Adipocyte (in vitro differentiated cells): ENCODE measurements at places on chromosomes 4 and X.

- no peak for DNase-seq
These were observed 25.7 kb downstream of the CXCL13 start for GRCh38 chr4:77631276-77631675.

DNA sequence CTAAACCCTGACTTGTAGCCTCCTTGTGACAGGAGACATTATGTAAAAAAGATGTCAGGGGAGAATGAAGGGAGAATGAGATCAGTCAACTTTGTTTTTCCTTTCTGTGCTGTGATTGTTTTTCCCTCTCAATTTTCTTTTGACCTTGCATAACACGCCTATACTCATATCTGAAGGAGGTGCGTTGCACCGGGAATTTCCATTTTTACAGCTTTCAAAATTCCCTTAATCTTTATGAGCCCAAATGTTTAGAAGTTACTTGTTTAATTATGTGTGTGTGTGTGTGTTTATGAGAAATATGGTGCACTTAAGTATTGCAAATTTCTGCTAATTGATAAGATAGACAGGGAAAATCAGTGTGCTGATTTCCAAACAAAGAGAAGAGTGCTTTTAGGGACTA lies 21.6 kb downstream of the SYNPO2 start:
- DNase-seq: no peak

GRCh38 chr4:38170338-38171169 lies 210.4 kb downstream of the PTTG2 start:
- no peak for DNase-seq

DNA sequence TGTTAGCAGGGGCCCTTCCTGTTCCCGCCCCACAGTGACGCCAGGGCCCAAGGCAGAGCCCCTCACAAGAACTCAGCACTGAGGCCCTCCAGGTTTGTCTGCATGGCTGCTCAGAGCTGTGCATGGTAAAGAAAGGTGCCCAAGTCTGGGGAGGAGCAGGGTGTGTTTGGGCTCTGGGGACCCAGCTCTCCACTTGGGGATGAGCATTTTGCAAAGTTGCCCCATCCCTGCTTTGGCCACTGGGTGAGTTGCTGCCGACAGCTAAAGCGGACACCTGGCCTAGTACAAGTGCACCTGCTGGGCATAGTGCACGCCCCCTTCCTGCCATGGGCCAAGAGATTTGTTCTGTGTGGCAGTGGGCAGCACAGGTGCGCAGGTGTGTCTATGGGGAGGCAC lies 2.0 kb upstream of the MXD4 start:
- no peak for DNase-seq

- DNase-seq: no peak
These were observed 7.8 kb upstream of the GPR82 start for GRCh38 chrX:41716222-41716621.
